SK-N-SH (cell line): ENCODE measurements at places on chromosomes 1 and 21. TPM values are rescaled to one million over a fixed set of nuclear protein-coding genes. Genes with fewer than 3 reads are reported as not detected.

S100A3 gene
- 11.8 and 13.1 TPM in 2 replicates for polyA plus RNA-seq

SLAMF9 gene
- polyA plus RNA-seq, result 0.12 and 0.19 TPM in 2 replicates

SPATA17 gene
- polyA plus RNA-seq, result 0.81 and 1.2 TPM in 2 replicates

KCNQ4 gene
- 0.05 and 0.15 TPM in 2 replicates for polyA plus RNA-seq

DEPDC1 gene
- polyA plus RNA-seq, result 3.8 TPM in 2 replicates

HLX gene
- 8.6 and 21.4 TPM in 2 replicates for polyA plus RNA-seq

NGF gene
- polyA plus RNA-seq, result 53.7 and 75.8 TPM in 2 replicates

DNA sequence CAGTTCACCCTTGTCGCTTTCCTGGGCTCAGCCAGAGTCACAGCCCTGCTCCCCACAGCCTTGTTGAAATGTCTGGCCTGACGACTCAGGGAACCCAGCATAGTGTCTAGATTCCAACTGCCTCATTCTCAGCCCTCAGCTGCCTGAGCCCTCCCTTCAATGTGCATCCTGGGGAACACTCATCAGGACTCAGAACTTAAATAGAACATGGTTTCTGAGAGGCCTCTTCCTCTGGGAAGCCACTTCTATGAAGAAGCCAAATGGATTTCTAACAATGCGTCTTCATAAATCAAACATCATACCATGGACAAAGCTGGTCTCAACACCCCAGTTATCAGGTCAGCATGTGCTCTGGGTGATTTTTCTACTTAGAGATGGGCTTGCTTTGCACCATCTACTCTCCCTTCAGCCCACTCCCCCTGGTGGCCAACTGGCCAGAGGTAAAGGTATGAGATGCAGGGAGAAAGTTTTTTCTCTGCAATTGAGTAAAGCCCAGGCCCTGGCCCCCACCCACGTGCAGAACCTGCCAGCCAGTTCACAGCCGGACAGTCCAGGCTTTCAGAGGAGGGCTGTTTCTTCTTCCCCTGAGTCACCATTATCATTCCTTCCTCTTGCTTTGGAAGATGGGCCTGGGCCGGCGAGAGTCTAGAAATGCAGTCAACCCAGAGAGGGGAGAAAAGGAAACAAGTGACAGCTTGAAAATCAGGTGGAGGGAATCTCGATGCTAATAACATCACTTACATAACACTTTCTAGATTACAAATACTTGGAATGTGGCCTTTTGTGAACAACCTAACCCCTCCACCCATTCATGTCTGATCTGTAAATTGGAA lies 32.1 kb downstream of the CD244 start:
- peak; percentile 14 for DNase-seq
- H3K4me1 ChIP-seq, result no peaks in the 10 kb centered on the region
- H3K27me3 ChIP-seq, result peaks cover 8% of the 10 kb centered on the region; the same call in 1 of the 2 replicates
- no peak overlapping the region for H3K27ac ChIP-seq

- H3K4me3 ChIP-seq, result no peak overlapping the region
- no peaks in the 10 kb centered on the region for H3K4me1 ChIP-seq
- DNase-seq, result no peak
- H3K27ac ChIP-seq, result no peak overlapping the region
These were observed 76.6 kb downstream of the DMRTB1 start for GRCh38 chr1:53535846-53536245.

- H3K36me3 ChIP-seq, result peaks cover 84% of the 10 kb centered on the region
- no peaks in the 10 kb centered on the region for H3K27me3 ChIP-seq
- H3K27ac ChIP-seq, result no peak overlapping the region
- no peak overlapping the region for H3K4me3 ChIP-seq
These were observed 106.1 kb downstream of the KIAA0319L start for GRCh38 chr1:35451125-35451528.

GRCh38 chr1:31221072-31221471 lies 18.6 kb downstream of the NKAIN1 start:
- H3K4me1 ChIP-seq, result peaks cover 32% of the 10 kb centered on the region; the same call in 1 of the 2 replicates
- H3K36me3 ChIP-seq, result no peaks in the 10 kb centered on the region

GRCh38 chr1:228794173-228794572 lies 58.9 kb downstream of the RHOU start:
- H3K4me1 ChIP-seq, result no peaks in the 10 kb centered on the region
- H3K27me3 ChIP-seq, result no peaks in the 10 kb centered on the region
- no peak overlapping the region for H3K4me3 ChIP-seq
- no peaks in the 10 kb centered on the region for H3K36me3 ChIP-seq
- H3K27ac ChIP-seq, result no peak overlapping the region
- DNase-seq, result no peak

DNA sequence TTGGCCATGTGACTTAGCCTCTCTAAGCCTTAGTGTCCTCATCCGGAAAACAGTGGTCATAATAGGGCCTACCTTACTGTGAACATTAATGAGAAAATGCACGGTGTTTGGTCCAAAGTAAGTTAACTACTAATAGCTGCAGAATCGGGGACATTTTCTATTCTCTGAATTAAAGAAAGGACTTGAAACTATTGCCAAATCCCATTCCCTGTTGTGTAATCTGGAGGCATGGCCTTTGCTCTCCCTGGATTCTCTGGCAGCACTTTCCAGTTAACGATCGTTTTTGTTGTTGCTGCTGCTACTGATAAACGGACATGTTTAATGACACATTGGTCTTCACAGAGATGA lies 30.5 kb downstream of the FMO4 start:
- H3K4me1 ChIP-seq, result no peaks in the 10 kb centered on the region
- no peaks in the 10 kb centered on the region for H3K36me3 ChIP-seq
- no peak overlapping the region for H3K27ac ChIP-seq
- no peak overlapping the region for H3K4me3 ChIP-seq
- H3K27me3 ChIP-seq, result no peaks in the 10 kb centered on the region

GRCh38 chr1:50521703-50522102 lies 98.5 kb upstream of the DMRTA2 start:
- no peaks in the 10 kb centered on the region for H3K4me1 ChIP-seq
- H3K27ac ChIP-seq, result no peak overlapping the region
- H3K36me3 ChIP-seq, result no peaks in the 10 kb centered on the region

GRCh38 chr1:1946540-1946939 lies 27.5 kb upstream of the TMEM52 start:
- H3K36me3 ChIP-seq, result no peaks in the 10 kb centered on the region
- no peak overlapping the region; the same call in 1 of the 2 replicates for H3K27ac ChIP-seq
- no peak for DNase-seq
- no peak overlapping the region for H3K4me3 ChIP-seq

DNA sequence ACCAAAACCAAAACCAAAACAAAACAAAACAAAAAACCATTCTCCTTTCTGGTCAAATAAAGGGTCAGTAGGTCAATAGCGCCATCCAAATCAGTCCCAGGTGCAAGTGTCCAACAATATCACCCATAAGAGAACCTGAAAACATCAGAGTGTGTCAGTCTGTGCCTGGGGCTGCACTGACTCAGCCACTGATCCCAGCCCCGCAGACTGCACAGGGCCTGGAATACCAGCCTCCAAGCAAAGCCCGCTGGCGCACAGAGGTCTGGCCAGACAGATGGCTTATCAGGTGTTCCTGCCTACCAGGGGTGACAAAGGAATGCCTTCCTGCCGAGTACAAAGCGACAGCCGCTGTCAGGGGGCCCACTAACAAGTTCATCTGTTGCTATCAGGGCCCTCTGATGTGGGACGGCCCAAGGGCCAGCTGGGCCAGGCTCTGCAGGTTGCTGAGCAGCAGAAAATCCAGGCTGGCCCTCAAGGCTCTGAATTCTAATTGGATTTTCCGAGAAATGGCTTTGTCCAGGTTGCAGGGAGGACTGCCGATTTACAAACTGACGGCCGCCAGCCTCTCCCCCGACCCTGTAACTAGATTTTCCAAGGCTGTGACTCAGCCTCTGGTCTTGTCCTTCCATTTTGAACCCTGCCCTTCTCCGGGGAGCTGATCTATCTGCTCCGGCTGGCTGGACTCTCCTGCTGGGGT lies 13.7 kb upstream of the TMEM51 start:
- H3K27me3 ChIP-seq, result no peaks in the 10 kb centered on the region
- H3K27ac ChIP-seq, result no peak overlapping the region; the same call in 1 of the 2 replicates
- no peak overlapping the region for H3K4me3 ChIP-seq
- H3K4me1 ChIP-seq, result peaks cover 3% of the 10 kb centered on the region; the same call in 1 of the 2 replicates

DNA sequence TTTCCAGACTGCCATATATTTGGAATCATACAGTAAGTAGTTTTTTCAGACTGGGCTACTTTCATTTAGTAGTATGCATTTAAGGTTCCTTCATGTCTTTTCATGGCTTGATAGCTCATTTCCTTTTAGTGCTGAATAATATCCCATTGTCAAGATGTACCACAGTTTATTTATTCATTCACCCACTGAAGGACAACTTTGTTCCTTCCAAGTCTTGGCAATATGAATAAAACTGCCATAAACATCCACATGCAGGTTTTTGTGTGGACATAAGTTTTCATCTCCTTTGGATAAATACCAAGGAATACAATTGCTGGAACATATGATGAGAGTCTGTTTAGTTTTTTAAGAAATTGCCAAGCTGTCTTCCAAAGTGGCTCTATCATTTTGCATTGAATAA lies 366.4 kb upstream of the NFIA start:
- no peaks in the 10 kb centered on the region for H3K4me1 ChIP-seq
- H3K36me3 ChIP-seq, result no peaks in the 10 kb centered on the region
- DNase-seq, result no peak
- no peak overlapping the region for H3K4me3 ChIP-seq
- no peak overlapping the region for H3K27ac ChIP-seq
- H3K27me3 ChIP-seq, result no peaks in the 10 kb centered on the region

- H3K27ac ChIP-seq, result no peak overlapping the region
- no peaks in the 10 kb centered on the region for H3K27me3 ChIP-seq
- peaks cover 32% of the 10 kb centered on the region; the same call in 1 of the 2 replicates for H3K36me3 ChIP-seq
These were observed 44.8 kb downstream of the PRDM15 start for GRCh38 chr21:41834252-41834925.

DNA sequence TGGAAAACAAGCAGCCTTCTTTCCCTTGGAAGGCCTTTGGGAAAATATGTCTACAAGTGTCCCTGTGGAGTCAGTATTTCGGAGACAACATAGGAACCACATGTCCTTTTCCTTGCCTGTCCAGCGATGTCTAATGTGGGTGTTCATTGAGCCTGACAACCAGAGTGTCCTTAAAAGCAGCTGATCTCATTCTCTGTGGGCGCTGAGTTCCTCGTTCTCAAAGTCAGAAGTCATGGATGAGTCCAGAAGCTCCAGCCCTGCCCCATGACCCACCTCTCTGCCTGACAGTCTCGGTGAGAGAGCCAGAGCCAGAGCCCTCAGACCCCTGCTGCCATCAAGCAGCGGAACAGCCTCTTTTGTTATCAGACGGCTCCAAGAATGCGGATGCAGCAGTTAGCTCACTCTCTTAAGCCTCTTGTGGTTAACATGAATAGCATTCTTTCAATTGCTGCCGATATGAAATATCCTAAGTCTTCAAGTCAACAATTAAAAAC lies 329.2 kb downstream of the TGFB2 start:
- no peak for DNase-seq
- no peaks in the 10 kb centered on the region for H3K36me3 ChIP-seq
- H3K27ac ChIP-seq, result peak overlapping the region; percentile 79; the same call in 1 of the 2 replicates

DNA sequence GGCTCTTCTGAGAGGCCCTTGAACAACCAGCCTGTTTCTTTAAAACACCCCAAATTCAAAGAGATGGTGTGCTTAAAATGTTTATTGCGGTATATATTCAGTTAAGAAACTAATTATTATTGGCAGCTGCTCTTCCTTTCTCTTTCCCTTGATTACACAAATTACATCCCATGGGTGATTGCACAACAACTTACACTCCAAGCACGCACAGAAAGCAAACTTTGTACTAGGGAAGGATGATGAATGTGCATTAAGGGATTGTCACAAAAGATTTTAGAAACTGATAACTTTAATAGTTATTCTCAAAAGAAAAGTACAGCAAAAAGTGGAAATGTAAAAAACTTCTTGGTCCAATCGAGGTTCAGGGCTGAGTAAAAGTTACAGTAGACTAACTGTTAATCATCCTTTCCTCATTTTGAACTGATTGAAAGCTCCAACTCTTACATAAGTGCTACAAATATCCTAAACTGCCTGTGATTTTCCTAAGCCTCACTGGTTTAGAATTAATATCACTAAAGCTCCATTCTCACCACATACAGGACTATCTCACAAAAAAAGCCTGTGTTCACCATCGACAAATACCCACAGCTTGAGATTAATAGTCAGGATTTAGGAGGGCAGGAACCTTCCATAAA lies 153.4 kb downstream of the TTLL7 start:
- H3K4me1 ChIP-seq, result peaks cover 10% of the 10 kb centered on the region; the same call in 1 of the 2 replicates
- H3K36me3 ChIP-seq, result no peaks in the 10 kb centered on the region
- no peak for DNase-seq
- no peak overlapping the region for H3K27ac ChIP-seq

GRCh38 chr1:201385299-201385891 lies 7.9 kb upstream of the TNNT2 start:
- no peak overlapping the region for H3K4me3 ChIP-seq
- peaks cover 5% of the 10 kb centered on the region; the same call in 1 of the 2 replicates for H3K4me1 ChIP-seq
- H3K27me3 ChIP-seq, result no peaks in the 10 kb centered on the region
- no peak overlapping the region for H3K27ac ChIP-seq

DNA sequence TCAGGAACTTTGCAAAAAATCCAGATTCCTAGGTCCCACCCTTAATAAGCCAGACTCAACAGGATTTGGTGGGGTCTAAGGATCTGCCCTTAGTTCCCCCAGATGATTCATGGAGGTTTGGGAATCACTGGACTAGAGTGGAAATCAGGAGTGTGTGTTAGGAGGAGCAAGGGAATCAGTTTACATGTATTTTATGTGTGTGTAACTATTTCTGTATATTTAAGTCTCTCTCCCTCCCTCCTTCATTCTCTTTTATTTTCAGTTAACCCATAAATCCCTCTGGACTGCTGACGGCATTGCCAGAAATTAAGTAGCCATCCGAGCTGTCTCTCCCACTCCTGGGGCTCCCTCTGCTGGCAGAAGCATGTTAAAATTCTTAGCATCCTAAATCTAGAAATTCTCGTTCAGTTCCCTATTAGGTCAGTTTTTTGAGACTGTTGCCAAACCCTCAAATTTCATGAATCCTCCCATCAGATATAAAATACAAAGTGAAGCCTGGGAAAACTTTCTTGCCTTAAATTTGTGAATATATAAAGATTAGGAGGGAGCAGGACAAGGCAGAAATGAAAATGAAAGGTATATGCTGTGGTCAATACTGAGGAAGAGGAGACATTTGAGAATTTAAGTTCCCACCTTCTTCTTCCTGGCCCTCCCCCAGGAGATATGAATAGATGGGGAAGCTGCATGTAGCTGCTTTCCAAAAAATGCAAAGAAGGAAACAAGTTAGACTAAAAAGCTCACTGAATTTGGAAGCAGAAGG lies 11.7 kb upstream of the HSD11B1 start:
- no peak overlapping the region; the same call in 1 of the 2 replicates for H3K4me3 ChIP-seq
- H3K27ac ChIP-seq, result peak overlapping the region; percentile 64
- no peaks in the 10 kb centered on the region for H3K36me3 ChIP-seq
- peaks cover 4% of the 10 kb centered on the region for H3K4me1 ChIP-seq
- H3K27me3 ChIP-seq, result no peaks in the 10 kb centered on the region

GRCh38 chr1:185598332-185598731 lies 135.9 kb upstream of the HMCN1 start:
- no peaks in the 10 kb centered on the region for H3K36me3 ChIP-seq
- H3K27ac ChIP-seq, result no peak overlapping the region
- no peak for DNase-seq

- no peak for DNase-seq
- no peak overlapping the region for H3K4me3 ChIP-seq
- H3K36me3 ChIP-seq, result no peaks in the 10 kb centered on the region
These were observed 49.4 kb downstream of the SYDE2 start for GRCh38 chr1:85151446-85151845.
